ENCODE measurements at places on chromosomes 7 and 10. TPM values are rescaled to one million over a fixed set of nuclear protein-coding genes. Genes with fewer than 3 reads are reported as not detected.

DNA sequence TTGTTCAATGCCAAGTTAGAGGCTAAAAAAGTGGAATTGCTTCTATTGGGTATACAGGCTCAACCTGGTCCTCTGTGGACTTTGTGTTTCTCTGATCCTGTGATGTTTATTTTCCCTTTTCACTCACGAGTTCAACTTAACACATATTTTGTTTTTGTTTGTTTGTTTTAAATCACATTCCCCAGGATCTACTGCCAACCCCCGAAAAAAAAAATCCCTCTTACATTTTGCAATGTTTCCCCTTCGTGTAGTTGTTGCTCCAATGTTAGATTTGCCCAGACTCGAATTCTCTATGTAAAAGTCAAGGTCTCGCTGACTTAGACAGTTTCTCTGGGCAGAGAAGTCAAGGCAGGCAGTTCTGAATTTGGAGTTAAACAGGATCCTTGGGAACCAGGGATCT, 876.4 kb downstream of the CCSER2 start:
- H3K4me3 ChIP-seq: no peak overlapping the region
- no peaks in the 10 kb centered on the region for H3K36me3 ChIP-seq
- H3K27me3 ChIP-seq: no peaks in the 10 kb centered on the region
- H3K27ac ChIP-seq: no peak overlapping the region
- DNase-seq: no peak
- no peaks in the 10 kb centered on the region for H3K4me1 ChIP-seq

PITX3 gene
- not detected for total RNA-seq

TRIL gene
- total RNA-seq: 0.13 TPM

ADRB1 gene
- 0.64 TPM for total RNA-seq

GRCh38 chr7:2713370-2713769, 25.4 kb downstream of the AMZ1 start:
- no peak for DNase-seq
- no peak overlapping the region for H3K27ac ChIP-seq
- H3K36me3 ChIP-seq: no peaks in the 10 kb centered on the region
- H3K4me3 ChIP-seq: no peak overlapping the region

- H3K27ac ChIP-seq: no peak overlapping the region
- no peak overlapping the region for H3K4me3 ChIP-seq
- no peaks in the 10 kb centered on the region for H3K36me3 ChIP-seq
- no peak for DNase-seq
- H3K4me1 ChIP-seq: no peaks in the 10 kb centered on the region
Measured at GRCh38 chr7:78055599-78055998, 257.0 kb downstream of the PHTF2 start.

- H3K4me1 ChIP-seq: no peaks in the 10 kb centered on the region
- H3K27me3 ChIP-seq: no peaks in the 10 kb centered on the region
- H3K27ac ChIP-seq: no peak overlapping the region
- no peak overlapping the region for H3K4me3 ChIP-seq
- DNase-seq: no peak
Measured at GRCh38 chr7:133688483-133689239, 435.8 kb downstream of the EXOC4 start.

GRCh38 chr10:6314620-6315205, 112.0 kb downstream of the PFKFB3 start:
- no peaks in the 10 kb centered on the region for H3K27me3 ChIP-seq
- H3K4me1 ChIP-seq: no peaks in the 10 kb centered on the region
- no peak for DNase-seq
- no peak overlapping the region for H3K27ac ChIP-seq
- H3K4me3 ChIP-seq: no peak overlapping the region
- H3K36me3 ChIP-seq: no peaks in the 10 kb centered on the region

DNA sequence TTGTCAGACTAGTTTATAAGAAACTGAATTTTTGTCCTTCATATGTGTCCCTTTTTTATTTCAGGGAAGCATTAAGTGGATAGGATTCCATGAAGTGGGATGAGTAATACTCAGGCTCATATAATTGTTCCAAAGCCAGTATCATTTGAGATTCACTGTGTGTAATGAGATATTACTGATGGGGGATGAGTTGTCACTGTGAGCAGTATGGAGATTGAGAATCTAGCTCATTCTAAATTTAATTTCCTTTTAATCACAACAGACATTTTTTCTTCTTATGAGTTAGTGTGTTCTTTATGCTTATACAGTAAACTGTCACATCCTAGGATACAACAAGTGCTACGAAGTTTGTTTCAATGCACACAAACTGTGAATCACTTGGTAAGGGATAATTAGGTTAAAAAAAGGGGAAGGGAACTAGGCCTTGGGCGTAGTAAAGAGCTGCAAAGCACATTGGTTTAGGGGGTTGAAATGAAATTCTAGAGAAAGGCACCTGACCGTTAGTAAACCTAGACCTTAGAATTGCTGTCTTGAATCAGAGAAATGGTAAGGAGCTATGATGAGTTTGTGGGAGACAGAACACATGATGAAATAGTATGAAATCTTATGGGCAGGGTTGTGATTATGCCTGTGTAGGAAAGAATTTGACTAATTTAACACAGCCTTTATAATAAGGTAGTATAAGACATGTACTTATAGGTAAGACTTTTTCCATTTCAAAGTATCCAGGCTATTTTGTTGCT, 153.4 kb downstream of the MLLT10 start:
- no peak overlapping the region for H3K4me3 ChIP-seq
- peaks cover 4% of the 10 kb centered on the region for H3K36me3 ChIP-seq
- no peaks in the 10 kb centered on the region for H3K27me3 ChIP-seq
- no peaks in the 10 kb centered on the region for H3K4me1 ChIP-seq

DNA sequence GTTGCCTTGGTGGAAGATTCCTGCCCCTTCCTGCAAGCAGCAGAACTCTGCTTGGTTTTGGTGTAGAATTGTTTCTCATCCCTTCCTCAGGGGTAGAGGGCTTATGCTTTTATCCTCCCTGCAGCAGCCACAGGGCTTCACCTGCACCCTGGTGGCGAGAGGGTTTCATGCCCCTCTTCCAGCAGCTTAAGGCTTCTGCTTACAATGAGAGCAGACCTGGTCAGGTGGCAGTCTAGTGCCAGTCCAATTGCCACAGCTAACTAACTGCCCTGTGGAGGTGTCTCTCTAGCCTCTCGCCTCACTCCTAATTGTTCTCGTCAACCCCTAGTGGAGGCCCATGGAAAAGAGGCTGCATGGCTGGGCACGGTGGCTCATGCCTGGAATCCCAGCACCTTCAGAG, 19.3 kb downstream of the ACBD7 start:
- no peaks in the 10 kb centered on the region for H3K27me3 ChIP-seq
- H3K36me3 ChIP-seq: no peaks in the 10 kb centered on the region
- no peak overlapping the region for H3K27ac ChIP-seq
- H3K4me3 ChIP-seq: no peak overlapping the region
- DNase-seq: no peak

GRCh38 chr10:6346631-6347030, 143.9 kb downstream of the PFKFB3 start:
- H3K27ac ChIP-seq: peak overlapping the region; percentile 79
- H3K27me3 ChIP-seq: no peaks in the 10 kb centered on the region
- DNase-seq: no peak
- H3K4me1 ChIP-seq: peaks cover 34% of the 10 kb centered on the region
- no peak overlapping the region for H3K4me3 ChIP-seq
- H3K36me3 ChIP-seq: no peaks in the 10 kb centered on the region

DNA sequence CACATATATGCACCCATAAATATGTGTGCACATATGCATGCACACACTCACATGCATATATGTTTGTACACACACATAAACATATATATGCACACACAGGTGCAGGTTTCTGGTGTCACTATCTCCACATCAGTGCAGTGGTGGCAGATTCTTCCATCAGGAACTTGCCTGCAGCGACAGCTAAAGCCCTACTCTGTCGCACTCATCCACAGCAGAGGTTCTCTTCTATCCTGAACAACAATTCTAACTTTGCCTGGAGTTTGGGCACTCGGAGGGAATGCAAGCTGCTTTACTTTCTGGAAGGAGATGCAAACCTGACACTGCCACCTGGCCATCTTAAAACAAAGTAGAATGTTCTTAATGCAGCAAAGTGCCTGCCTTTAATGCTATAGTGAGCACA, 745.8 kb downstream of the GRID1 start:
- H3K4me1 ChIP-seq: no peaks in the 10 kb centered on the region
- no peak overlapping the region for H3K27ac ChIP-seq
- H3K27me3 ChIP-seq: no peaks in the 10 kb centered on the region
- no peak for DNase-seq
- H3K36me3 ChIP-seq: no peaks in the 10 kb centered on the region
- H3K4me3 ChIP-seq: no peak overlapping the region

DNA sequence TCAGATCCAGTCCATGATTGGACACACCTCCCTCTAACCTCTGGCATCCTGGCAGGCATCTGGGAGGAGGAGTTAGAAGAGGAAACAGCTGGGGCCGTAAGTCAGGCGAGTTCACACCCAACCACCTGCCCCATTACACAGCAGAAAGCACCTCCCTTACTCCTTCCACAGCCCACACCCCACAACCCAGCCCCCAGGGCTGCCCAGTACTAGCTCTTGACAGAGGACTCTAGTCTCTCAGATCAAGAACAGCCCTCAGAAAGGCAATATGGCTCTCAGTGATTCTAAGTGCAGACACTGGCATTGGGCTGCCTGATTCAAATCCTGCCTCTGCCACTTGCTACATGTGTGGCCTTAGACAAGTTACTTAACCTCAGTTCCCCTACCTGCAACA, 34.1 kb downstream of the KCNMA1 start:
- no peaks in the 10 kb centered on the region for H3K4me1 ChIP-seq
- no peak overlapping the region for H3K4me3 ChIP-seq
- no peaks in the 10 kb centered on the region for H3K27me3 ChIP-seq
- DNase-seq: no peak
- H3K36me3 ChIP-seq: no peaks in the 10 kb centered on the region

DNA sequence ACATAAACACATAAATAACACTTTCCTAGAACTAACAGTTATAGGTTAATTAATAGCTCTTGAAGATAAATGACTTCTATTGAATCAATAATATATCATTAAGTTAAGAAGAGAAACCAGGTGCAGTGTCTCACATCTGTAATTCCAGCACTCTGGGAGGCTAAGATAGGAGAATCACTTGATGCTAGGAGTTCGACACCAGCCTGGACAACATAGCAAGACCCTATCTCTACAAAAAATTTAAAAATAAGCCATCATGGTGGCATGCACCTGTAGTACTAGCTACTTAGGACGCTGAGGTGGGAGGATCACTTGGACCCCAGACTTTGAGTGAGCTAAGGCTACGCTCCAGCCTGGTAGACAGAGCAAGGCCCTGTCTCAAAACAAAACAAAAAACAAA, 38.8 kb downstream of the AKR1D1 start:
- H3K36me3 ChIP-seq: no peaks in the 10 kb centered on the region
- H3K27me3 ChIP-seq: no peaks in the 10 kb centered on the region
- no peak overlapping the region for H3K27ac ChIP-seq
- no peak for DNase-seq

- no peaks in the 10 kb centered on the region for H3K36me3 ChIP-seq
- H3K27ac ChIP-seq: no peak overlapping the region
- H3K27me3 ChIP-seq: no peaks in the 10 kb centered on the region
- no peak for DNase-seq
Measured at GRCh38 chr7:35657125-35657524, 37.8 kb downstream of the HERPUD2 start.

PNLIPRP2 gene
- not detected for total RNA-seq

GRCh38 chr7:131745390-131746248, 189.2 kb upstream of the PODXL start:
- H3K27ac ChIP-seq: no peak overlapping the region
- no peaks in the 10 kb centered on the region for H3K36me3 ChIP-seq
- no peak for DNase-seq
